ENCODE measurements at places on chromosomes 1 and 21.
A peak's percentile ranks its signal among the peaks of the same experiment; 100 is the strongest.

DNA sequence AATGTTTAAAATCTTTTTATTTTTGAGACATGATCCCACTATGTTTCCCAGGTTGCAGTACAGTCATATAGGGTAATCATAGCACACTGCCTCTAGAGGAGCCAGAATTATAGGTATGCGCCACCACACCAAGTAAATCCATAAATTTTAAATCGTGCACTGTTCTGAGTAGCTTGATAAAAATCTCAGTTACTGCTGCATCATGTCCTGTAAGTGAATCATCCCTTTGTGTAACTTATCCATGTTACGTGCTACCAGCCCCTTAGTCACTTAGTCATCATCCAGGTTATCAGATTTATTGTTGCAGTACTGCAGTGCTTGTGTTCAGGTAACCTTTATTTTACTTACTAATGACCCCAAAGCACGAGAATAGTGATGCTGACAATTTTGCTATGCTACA is 1770.9 kb downstream of the BRINP3 start:
- DNase-seq, result no peak

GRCh38 chr1:31663622-31664452 is 19.2 kb upstream of the PEF1 start:
- peak; percentile 52 for DNase-seq

DNA sequence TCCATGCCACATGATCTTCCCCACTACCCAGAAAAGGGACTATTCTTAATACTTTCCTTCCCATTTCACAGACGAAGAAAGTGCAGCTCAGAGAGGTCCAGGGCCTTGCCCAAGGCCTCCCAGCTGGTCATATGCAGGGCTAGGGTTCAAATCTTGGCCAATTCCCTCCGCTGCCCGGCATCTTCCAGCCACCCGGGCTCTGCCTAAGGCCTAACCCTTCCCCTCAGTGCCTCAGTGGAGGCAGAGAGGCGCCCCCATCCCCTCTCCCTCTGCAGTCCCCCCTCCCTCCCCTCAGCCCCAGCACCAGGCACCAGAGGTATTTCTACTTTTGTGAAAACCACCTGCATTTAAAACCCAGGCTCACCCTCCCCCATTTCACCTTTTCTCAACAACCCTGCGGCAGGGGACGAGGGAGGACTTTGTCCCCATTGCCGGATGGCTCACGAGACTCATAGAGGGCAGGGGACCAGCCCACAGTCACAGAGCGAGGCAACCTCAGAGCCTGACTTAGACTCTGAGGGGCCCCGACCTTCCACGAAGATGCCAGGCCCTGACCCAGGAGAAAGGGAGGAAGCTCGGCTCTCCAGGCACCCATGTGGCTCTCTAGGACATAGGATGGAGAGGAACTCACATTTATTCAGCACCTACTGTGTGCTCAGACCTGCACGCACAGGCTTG is 12.3 kb downstream of the LAPTM5 start:
- DNase-seq, result no peak

DNA sequence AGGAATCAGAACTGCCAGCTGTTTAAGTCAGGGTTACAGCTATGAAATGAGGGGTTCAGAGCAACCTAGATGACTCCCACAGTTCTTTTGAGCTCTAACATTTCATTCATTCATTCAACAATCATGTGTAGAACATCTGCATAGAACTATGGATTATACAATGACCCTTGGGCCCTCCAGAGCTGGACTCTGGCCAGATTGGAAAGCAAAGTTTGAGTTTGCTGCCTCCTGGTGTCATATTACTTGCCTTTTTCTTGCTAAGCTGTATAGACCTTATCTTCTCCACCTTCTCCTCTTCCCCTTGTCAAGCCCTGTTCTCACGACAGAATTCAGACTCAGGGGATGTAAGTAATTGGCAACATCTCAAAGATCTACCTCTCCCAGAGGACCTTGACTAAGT is 4.0 kb downstream of the CASQ2 start:
- no peak for DNase-seq

DNA sequence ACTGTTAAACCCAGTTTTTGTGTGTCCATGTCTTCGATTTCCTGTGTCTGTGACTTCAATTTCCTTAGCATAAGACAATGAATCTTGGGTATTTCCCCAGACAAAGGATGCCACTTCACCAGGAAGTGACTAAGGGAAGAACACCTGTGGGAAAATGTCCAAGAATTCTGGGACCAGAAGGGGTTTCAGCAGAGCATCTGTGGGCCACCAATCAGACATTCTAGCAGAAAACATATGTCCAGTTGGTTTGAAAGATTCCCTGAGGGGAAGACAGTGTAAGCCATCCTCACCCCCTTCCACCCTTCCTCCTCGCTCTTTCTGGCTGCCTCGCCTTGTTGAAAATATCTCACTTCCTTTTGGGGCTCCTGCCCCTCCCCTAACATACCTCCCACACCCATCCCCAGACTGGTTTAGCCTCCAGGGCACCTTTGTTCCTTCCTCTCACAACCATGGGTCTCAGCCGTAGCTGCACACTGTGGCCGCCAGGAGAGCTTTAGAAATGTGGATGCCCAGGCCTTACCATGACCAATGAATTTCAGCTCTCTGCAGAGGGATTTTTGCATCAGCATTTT is 25.5 kb upstream of the IFNAR1 start:
- no peak for DNase-seq

- DNase-seq, result no peak
Observed at GRCh38 chr21:42777064-42777756, 102.1 kb downstream of the WDR4 start.

- DNase-seq, result peak; percentile 46
Observed at GRCh38 chr1:223628233-223629125, 37.0 kb downstream of the CAPN8 start.

DNA sequence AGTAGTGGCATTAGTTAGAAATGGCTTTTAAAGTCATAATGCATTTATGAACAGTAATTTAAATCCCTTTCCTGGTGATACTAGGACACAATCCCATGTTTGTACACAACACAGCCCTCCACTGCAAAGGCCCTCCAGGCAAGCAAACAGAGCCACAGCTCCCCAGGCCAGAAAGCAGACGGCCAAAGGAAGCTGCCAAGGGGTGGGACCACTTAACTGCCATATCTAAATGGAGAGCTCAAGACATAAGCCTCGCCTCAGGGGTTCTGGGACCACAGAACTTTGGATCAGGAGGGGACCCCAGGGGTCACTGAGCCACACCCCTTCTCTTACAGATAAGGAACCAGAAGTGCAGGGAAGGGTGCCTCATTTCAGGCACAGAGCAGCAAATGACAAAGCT is 189.7 kb downstream of the KCNH1 start:
- no peak for DNase-seq

GRCh38 chr1:168966636-168967035 is 139.9 kb upstream of the ATP1B1 start:
- DNase-seq, result no peak

DNA sequence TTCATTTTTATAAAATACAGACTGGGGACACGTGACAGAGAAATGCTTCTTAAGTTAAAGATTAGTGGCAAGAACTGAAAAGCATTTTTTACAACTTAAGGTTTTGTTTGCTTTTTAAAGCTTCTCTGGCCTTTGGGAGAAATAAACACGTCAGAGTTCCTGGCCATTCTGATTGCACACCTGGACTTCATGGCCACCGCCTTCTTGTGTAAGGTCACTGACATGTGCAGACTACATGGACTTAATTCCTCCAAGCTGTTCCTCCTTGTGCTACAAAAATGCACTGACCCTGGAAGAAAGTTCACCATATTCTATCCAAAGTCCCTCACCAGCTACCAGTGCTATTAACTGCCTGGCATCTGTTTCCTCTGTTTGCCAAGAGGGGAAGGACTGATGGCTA is 56.1 kb downstream of the GADD45A start:
- DNase-seq, result no peak

- DNase-seq, result peak; percentile 16
Observed at GRCh38 chr1:20322825-20323612, 32.3 kb downstream of the VWA5B1 start.

DNA sequence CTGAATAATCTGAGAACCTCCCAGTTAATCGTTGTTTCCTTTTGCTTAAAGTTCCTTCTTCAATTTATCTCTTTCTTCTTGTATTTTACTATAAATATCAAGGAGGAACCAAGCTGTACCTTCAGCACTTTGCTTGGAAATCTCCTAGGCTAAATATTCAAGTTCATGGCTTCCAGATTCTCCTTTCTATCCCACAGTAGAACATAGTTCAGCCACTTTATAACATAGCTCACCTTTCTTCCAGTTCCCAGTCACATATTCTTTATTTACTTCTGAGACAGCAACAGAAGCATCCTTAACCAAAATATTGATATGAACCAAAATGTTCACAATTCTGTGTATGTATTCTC is 11.0 kb downstream of the ZMYM4 start:
- DNase-seq, result no peak

DNA sequence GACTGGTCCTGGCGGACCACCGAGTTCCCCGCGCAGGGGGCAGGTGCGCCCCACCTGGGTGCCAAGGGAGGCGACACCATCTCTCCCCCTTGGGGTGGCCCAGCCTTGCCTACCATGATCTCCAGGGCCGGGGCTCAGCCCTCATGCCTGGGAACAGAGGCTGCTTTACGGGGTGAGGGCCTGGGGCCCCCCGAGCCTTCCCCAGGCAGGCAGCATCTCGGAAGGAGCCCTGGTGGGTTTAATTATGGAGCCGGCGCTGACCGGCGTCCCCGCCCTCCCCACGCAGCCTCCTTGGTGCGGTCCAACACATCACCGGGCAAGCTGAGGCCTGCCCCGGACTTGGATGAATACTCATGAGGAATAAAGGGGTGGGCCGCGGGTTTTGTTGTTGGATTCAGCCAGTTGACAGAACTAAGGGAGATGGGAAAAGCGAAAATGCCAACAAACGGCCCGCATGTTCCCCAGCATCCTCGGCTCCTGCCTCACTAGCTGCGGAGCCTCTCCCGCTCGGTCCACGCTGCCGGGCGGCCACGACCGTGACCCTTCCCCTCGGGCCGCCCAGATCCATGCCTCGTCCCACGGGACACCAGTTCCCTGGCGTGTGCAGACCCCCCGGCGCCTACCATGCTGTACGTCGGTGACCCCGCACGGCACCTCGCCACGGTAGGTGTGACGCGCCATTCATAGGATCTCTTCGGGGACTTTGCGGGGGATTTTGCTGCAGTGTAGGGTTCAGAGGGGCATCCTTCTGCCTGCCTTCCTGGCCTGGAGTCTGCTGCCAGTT is 38.2 kb downstream of the TP73 start:
- no peak for DNase-seq

DNA sequence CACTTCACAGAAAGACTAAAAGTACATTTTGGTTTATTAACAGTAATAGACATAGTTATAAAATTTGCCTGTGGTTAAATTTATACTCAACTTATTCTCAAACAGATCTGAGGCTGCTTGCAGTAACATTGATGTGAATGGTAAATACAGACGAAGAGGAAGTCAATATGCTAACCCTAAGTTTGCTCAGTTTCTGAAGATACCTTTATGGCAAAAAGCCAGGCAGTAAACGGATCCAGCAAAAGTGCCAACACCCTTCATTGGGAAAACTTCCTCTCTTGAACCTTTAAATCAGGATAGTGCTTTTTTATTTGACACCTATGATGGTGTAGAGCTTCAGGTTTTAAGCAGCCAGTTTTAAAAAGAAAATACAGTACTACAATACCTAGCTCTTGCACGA is 16.6 kb upstream of the CCDC181 start:
- no peak for DNase-seq

DNA sequence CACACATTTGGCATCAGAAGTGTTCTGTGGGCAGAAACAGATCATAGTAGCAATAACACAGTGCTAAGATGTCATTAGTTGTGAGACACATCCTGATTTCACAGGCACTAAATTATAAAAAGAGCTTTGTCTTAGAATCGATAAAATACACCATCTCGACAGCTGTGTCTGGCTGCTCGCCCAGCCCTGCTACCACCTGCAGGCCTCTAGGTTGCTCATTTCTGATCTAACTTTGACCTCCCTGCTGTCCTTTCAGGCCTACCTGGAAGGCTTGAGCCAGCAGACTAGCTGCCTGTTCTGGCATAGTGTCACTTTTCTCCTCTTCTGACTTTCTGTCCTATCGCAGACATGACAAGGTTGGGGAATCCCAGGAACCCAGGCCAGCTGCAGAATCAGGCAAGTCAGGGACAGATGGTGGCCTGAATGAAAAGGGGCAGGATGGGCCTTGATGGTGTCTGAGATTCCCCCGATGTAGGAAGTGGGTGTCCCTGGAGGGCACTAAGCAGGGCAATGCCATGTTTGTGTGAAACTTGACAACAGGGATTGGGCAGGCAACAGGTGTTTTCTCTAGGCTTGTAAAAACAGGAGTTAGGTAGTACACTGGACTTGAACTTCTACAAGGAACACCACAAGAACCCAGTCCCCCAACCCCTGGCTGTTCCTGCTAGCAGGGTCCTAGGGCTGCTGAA is 66.6 kb upstream of the RHOU start:
- no peak for DNase-seq

DNA sequence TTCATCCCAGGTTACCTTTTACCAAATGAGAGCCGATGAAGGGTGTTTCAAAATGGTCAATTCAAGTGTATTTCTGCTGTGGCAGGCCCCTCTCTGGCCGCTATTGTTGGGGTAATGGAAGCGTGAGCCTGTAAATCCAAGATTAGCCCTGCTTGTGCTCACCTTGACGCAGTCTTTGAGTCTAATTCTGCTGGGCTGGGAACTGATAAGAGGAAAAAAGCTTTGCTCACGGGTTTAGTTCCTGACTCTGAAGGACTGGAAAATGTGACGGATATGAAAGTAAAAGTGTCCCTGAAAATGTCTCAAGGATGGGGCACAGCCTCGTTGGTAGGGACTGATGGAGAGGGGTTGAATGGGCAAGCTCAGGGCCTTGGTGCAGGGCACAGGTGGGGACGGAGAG is 125.9 kb upstream of the GALNT2 start:
- no peak for DNase-seq

- no peak for DNase-seq
Observed at GRCh38 chr1:222970711-222971110, 155.9 kb downstream of the DISP1 start.

GRCh38 chr1:37540036-37540785 is 13.9 kb downstream of the SNIP1 start:
- DNase-seq, result no peak

DNA sequence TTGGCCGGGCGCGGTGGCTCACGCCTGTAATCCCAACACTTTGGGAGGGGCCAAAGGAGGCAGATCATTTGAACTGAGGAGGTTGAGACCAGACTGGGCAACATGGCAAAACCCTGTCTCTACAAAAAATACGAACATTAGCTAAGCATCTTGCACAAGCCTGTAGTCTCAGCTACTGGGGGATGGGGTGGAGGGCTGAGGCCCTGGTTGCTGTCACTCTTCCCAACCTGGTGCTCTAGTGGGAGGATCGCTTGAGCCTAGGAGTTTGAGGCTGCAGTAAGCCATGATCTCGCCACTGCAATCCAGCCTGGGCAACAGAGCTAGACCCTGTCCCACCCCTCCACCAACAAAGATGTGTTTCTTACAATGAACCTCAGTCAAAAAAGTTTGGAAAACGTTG is 2.8 kb downstream of the PHGDH start:
- no peak for DNase-seq

GRCh38 chr1:207822124-207822601 is 70.3 kb downstream of the CD46 start:
- no peak for DNase-seq
